ENCODE measurements at places on chromosomes 16 and 17. TPM values are rescaled to one million over a fixed set of nuclear protein-coding genes. Genes with fewer than 3 reads are reported as not detected.
A peak's percentile ranks its signal among the peaks of the same experiment; 100 is the strongest.

DNA sequence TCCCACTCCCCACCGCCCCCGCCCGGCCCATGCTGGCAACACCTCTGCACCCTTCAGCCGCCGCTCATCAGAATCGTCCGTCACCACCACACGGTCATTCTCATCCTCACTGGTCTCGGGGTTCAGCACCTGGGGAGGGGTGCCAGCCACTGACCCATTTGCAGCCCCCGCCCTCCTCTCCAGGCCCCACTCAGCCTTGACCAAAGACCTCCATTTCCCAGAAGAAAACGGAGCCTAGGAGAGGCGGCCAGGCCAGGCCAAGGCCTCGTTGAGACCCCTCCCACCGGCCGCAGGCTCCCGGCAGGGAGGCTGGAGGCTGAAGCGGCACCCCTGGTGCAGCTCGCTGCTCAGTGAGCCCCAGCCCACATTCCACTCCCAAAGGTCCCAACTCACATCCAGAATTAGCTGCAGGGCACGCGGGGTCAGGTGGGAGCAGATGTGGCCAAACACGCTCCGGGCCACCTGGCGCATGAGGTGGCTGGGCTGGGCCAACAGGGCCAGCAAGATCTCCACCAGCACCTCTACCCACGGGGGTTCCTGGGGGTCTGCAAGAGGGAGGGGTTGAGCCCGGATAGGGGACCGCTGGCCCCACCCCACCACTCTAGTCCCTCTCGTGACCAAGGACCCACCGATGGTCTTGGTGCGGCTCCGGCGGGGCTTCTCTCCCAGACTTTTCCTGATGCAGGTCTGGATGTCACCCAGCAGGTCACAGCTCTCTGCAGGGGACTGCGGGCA lies 9.8 kb downstream of the MYBBP1A start:
- no peaks in the 10 kb centered on the region for H3K27me3 ChIP-seq
- no peak for DNase-seq
- H3K4me3 ChIP-seq = no peak overlapping the region
- H3K27ac ChIP-seq = no peak overlapping the region
- H3K4me1 ChIP-seq = no peaks in the 10 kb centered on the region
- peaks cover 74% of the 10 kb centered on the region for H3K36me3 ChIP-seq

GRCh38 chr16:89037261-89038152 lies 56.1 kb upstream of the ACSF3 start:
- H3K4me3 ChIP-seq = no peak overlapping the region
- peak; percentile 20 for DNase-seq
- H3K4me1 ChIP-seq = no peaks in the 10 kb centered on the region
- no peaks in the 10 kb centered on the region for H3K36me3 ChIP-seq
- peaks cover 67% of the 10 kb centered on the region for H3K27me3 ChIP-seq

GRCh38 chr16:57603115-57604024 lies 25.1 kb upstream of the ADGRG1 start:
- DNase-seq = no peak
- peaks cover 14% of the 10 kb centered on the region for H3K27me3 ChIP-seq
- no peak overlapping the region for H3K4me3 ChIP-seq
- peaks cover 4% of the 10 kb centered on the region for H3K36me3 ChIP-seq

DNA sequence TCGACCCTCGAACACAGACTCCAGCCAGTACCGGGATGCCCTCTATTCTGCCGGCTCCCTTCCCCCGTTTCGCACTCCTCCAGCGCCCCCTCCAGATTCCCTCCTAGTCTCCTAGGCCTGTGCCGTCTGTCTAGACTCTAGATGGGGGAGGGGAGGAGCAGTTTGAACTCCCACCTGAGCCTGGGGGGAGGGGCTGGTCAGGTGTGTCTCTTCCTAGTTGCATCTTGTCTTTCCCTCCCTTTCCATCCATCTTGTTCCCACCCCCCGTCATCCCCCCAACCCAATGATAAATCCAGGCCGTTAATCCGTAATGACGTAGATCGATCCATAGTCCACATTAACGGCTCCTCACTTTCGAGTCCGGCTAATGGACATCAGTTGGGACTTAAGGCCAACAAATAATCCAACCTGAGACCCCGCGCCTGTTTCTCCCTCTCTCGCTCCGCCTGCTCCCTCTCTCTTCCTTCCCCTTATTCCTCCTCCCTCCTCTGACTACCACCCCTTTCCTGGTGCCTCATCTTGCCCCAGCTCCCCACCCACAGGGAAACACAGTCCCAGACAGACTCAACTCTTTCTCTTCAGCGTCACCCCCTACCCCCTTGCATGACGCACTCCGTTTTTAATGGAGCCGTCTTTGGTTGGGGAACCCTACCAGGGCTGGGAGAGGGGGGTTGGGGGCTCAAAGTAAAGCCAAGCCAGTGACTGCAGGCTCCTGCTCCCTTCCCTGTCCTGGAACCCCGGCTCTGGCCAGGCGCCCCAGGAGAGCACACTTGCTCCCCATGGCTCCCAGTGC lies 3.4 kb upstream of the HOXB5 start:
- peak overlapping the region; percentile 46 for H3K27ac ChIP-seq
- H3K4me1 ChIP-seq = no peaks in the 10 kb centered on the region
- H3K4me3 ChIP-seq = peak overlapping the region; percentile 66
- H3K27me3 ChIP-seq = peaks cover 50% of the 10 kb centered on the region
- no peak for DNase-seq

DNA sequence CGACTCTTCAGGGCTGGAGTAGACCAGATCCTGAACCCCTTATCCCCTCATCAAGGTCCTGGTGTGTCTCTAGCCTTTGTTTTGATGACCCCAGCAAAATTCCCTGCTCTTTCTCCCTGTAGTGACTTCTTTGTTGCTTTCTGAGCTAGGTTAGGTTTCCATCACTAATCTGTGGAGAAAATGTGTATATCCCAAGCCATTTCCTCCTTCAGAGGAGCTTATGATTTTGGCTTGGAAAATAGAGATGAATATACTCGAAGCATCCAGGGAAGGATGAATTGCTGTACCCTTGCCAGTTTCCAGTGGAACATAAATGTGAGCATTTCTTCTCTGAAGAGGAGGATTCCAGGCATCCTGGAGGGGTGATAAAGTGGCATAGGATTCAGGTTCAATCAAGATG lies 55.8 kb downstream of the KSR1 start:
- no peaks in the 10 kb centered on the region for H3K4me1 ChIP-seq
- no peak for DNase-seq
- no peak overlapping the region for H3K27ac ChIP-seq
- no peaks in the 10 kb centered on the region for H3K36me3 ChIP-seq

DNA sequence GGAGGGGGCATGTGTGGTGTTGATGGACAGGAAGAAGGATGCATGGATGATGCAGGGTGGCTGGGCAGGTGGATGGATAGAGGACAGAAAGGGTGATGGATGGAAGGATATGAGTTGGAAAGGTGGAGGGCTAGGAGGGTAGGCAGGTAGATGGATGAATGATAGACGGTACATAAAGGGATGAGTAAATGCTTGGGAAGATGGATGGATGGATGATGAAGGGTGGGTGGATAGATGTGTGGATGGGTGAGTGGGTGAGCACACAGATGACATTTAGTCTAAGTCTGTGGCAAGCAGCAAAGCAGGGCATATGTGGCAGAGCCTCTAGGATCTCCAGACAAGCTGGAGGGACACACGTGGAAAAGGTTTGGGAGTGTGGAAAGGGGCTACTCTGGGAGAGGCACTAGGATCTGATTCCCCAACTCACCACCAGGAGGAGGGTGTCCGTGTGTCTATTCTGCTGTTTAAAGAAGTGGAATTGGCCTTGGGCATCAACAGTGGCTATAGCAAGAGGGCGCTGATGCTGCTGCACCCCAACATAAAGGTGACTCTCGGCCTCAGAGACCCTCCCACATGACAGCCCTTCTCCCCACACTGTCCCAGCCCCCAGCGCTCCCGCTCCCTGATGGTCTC lies 8.2 kb downstream of the PLD2 start:
- H3K36me3 ChIP-seq = peaks cover 75% of the 10 kb centered on the region
- no peak overlapping the region for H3K4me3 ChIP-seq
- no peaks in the 10 kb centered on the region for H3K27me3 ChIP-seq
- H3K4me1 ChIP-seq = no peaks in the 10 kb centered on the region

DNA sequence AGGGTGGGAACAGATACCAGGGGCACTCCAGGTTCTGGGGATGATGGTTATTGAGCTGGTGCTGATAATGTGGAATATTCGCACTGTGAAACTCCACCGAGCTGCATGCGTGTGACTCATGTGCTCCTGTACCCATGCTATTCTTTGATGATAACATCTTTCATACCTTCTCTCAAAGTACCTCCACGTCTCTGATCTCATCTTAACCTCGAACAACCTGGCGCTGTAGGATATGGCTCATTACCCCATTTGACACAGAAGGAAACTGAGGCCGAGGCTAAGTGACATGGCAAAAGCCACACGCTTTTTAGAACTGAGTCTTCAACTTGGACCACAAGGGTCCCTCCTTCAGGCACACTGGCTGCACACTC lies 30.2 kb upstream of the MRPS23 start:
- H3K4me3 ChIP-seq = no peak overlapping the region
- no peak for DNase-seq
- peaks cover 26% of the 10 kb centered on the region for H3K36me3 ChIP-seq
- H3K27me3 ChIP-seq = no peaks in the 10 kb centered on the region
- peak overlapping the region; percentile 75 for H3K27ac ChIP-seq

DNA sequence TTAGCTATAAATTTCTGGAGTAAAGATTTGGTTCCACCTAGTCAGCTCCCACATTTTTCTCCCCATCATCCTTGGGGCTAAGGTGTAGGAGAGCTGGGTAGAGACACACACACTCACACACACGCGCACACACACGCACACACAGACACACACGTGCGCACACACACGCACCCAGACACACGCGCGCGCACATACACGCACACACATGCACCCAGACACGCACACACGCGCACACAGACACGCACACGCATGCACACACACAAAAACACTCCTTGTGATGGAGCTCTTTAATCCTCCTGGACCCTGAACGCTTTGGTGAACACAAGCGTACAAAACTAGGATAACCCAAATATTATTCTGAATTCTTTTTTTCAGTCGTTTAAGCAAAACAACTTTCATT lies 253.6 kb downstream of the C16orf95 start:
- no peak overlapping the region for H3K27ac ChIP-seq
- H3K36me3 ChIP-seq = no peaks in the 10 kb centered on the region
- no peaks in the 10 kb centered on the region for H3K4me1 ChIP-seq
- H3K27me3 ChIP-seq = no peaks in the 10 kb centered on the region
- no peak overlapping the region for H3K4me3 ChIP-seq

GRCh38 chr17:5870231-5870953 lies 199.8 kb upstream of the WSCD1 start:
- no peak overlapping the region for H3K4me3 ChIP-seq
- no peak overlapping the region for H3K27ac ChIP-seq
- no peaks in the 10 kb centered on the region for H3K36me3 ChIP-seq
- H3K27me3 ChIP-seq = peaks cover 27% of the 10 kb centered on the region
- no peak for DNase-seq
- H3K4me1 ChIP-seq = no peaks in the 10 kb centered on the region

GRCh38 chr17:68851890-68852289 lies 103.3 kb downstream of the ABCA8 start:
- no peak for DNase-seq
- no peaks in the 10 kb centered on the region for H3K36me3 ChIP-seq
- no peaks in the 10 kb centered on the region for H3K4me1 ChIP-seq
- no peak overlapping the region for H3K27ac ChIP-seq
- no peak overlapping the region for H3K4me3 ChIP-seq
- no peaks in the 10 kb centered on the region for H3K27me3 ChIP-seq

DNA sequence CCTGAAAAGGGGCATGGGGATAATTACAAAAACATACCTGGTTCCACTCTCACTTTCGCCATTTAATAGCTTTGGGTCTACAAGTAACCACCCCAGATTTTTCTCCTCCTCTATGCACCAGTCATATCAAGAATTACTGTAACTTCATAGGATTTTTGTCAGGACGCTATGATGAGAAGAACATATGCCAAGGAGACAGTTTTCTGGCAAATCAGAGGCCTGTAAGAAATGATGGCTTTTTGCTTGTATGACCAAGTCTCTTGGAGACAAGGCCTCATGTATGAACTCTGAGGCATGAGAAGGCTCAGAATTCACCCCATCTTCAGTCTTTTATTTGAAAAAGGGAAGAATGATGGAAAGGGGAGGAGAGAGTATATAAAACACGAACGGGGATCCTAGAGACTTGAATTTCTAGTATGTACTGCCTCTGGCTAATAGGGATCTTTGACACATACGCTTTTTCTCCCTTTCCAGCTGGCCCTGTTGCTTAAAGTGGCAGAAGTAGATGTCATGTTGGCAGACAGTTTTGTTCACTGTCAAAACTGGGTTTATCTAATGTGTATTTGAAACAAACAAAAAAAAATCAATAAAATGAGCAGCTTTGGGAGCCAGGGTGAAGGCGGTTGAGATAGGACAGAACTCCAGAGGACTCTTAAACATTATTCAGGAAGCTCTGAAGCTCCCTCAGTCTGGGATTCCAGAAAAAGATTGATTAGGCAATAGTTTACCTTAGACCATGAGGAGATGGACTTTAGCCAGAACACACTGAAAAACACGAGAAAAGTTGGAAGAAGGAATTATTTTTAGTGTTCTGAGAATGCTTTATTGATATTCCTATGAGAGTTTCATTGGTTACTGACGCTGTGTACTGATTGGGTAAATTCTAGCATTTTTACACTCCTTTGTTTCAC lies 656.6 kb downstream of the WWOX start:
- no peak overlapping the region for H3K27ac ChIP-seq
- peaks cover 8% of the 10 kb centered on the region for H3K4me1 ChIP-seq
- no peaks in the 10 kb centered on the region for H3K27me3 ChIP-seq

DNA sequence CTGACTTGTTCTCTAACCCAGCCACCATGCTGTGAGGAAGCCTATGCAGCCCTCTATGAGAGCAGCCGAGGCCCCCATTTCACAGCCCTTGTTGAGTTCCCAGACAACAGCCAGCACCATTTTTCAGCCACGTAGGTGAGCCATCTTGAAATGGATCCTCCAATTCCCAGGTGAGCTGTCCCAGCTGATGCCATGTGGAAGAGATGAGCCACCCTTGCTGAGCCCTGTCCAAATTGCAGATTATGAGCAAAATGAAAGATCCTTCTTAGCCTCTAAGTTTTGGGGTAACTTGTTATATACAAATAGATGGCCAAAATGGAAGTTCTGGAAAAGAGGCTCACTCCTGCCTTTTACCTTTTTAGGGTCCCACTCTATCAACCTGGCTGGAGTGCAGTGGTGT lies 25.7 kb upstream of the TIMP2 start:
- DNase-seq = no peak
- peaks cover 5% of the 10 kb centered on the region for H3K36me3 ChIP-seq
- H3K27me3 ChIP-seq = no peaks in the 10 kb centered on the region
- H3K27ac ChIP-seq = no peak overlapping the region
- peaks cover 5% of the 10 kb centered on the region for H3K4me1 ChIP-seq

DNA sequence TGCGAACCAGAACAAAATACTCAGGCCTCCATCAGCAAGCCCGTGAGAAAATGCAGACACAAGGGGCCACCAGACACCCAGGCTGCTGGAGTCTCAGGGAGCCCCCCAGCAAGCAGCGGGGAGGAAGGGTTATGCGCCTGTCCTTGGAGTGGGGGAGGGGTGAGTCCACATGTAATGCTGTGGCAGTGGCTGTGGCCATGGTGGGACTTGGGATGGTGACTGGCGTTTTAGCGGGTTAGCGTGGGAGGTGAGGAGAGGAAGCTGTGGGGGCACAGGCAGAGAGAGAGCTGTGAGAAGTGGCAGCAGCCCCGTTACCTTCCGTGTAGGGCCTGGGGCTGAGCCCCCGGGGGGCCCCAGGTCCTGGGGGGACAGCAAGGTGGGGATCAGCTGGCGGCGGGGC lies 58.3 kb downstream of the SRCIN1 start:
- no peak for DNase-seq
- no peaks in the 10 kb centered on the region for H3K27me3 ChIP-seq
- H3K27ac ChIP-seq = no peak overlapping the region

Gene P2RX1
- not detected for total RNA-seq

Gene RAD51C
- 48.3 TPM for total RNA-seq

Gene KAT8
- 42.0 TPM for total RNA-seq

Gene SMIM36
- total RNA-seq = not detected

Gene RNF222
- total RNA-seq = not detected

Gene DHX8
- total RNA-seq = 56.9 TPM

Gene CSF3
- total RNA-seq = 17.1 TPM

Gene ABCA8
- 0.81 TPM for total RNA-seq

Gene ZDHHC1
- total RNA-seq = 7.6 TPM

Data from MCF 10A (cell line).